ENCODE measurements at places on chromosomes 12 and 14. TPM values are rescaled to one million over a fixed set of nuclear protein-coding genes. Genes with fewer than 3 reads are reported as not detected.

DNA sequence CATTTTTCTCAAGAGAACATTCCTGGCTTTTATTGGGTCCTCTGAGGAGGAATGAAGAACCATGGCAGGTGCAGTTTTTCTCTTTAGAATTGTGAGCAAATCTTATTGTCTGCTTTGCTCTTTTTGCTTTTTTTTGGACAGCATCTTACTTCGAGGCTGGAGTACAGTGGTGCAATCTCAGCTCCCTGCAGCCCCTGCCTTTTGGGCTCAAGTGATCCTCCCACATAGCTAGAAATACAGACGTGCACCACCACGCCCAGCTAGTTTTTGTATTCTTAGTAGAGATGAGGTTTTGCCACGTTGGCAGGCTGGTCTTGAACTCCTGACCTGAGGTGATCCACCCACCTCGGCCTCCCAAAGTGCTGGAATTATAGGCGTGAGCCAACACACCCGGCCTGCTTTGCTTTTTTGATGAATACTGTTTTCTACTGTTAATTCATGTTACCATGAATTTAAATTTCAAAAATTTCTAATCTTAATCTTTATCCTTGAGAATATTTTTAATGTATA, 71.5 kb downstream of the POLR3B start:
- peak; percentile 21 for DNase-seq

Gene FERMT2
- total RNA-seq: 124 TPM

- DNase-seq: no peak
These were observed 36.3 kb upstream of the SLC2A13 start for GRCh38 chr12:40142001-40142744.

Gene DIO3
- total RNA-seq: 8.3 TPM
